Activated CD4-positive, alpha-beta T cell treated with anti-CD3 and anti-CD28 coated beads for 48 hours (primary cell): ENCODE measurements at places on chromosomes 13 and 19.
A peak's percentile ranks its signal among the peaks of the same experiment; 100 is the strongest.

DNA sequence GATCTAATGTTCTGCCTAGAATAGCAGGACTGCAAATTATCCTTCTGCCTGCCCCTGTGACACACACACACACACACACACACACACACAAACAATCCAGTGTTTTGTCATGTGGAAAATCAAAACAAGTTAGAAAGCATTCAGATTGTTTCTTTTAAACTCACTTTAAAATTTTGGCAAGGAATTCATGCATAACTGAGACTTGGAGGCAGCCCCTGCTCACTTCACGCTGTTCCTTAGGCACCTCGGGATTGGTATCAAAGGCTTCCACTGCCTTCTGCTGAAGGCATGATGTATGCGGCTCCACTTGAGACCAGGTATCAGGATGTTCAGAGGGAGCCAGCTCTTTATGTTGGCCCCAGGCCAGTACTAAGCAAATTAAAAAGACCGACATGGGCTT is 158.7 kb downstream of the OXGR1 start:
- DNase-seq = no peak

GRCh38 chr13:33728271-33729037 is 89.5 kb upstream of the RFC3 start:
- no peak for DNase-seq

DNA sequence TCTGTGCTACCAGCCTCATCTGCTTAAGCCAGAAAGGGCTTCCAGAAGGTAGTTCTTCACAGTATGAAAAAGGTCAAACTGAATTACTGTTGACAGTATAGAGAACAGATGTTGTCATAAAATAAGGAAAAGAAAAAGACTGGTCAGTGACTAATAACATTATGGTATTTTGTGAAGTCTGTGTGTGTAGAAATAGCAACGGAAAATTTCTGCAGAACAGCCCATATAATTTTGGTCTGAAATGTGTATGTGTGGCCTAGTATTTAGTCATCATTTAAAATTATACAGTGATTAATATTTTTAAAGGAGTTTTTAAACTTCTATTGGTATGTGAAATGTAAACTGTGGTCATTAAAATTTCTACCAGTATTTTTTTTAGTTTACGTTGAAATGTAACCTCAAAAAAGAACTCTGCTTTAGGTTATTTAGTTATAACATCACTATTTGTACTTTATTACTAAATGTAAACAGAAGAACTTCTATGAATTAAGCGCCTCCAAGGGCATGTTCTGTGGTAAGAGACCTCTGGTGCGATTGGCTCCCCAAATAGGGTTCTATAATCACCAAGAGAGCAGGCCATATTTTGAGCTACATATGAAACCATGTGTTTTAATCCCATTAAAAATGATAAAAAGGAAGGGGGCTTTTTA is 3.3 kb upstream of the GPR183 start:
- DNase-seq = no peak

GRCh38 chr13:26880735-26881134 is 120.1 kb upstream of the GPR12 start:
- no peak for DNase-seq

DNA sequence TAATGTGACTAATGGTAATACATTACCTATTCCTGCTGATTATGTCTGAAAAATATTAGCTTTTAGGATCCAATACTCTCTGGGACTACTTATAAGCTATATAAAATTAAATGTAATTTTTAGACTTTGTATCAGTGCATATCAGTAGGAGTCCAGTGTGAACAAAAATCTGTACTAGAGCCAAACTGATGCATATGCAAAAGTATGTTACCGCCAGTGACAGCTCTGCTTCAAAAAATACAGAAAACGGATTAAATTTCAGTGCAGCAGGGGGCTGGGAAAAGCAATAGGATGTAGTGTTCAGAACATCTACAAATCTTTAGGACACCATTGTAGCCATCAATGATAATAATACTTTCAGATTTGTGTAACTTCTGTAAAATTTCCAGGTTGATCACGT is 385.5 kb downstream of the DACH1 start:
- no peak for DNase-seq

DNA sequence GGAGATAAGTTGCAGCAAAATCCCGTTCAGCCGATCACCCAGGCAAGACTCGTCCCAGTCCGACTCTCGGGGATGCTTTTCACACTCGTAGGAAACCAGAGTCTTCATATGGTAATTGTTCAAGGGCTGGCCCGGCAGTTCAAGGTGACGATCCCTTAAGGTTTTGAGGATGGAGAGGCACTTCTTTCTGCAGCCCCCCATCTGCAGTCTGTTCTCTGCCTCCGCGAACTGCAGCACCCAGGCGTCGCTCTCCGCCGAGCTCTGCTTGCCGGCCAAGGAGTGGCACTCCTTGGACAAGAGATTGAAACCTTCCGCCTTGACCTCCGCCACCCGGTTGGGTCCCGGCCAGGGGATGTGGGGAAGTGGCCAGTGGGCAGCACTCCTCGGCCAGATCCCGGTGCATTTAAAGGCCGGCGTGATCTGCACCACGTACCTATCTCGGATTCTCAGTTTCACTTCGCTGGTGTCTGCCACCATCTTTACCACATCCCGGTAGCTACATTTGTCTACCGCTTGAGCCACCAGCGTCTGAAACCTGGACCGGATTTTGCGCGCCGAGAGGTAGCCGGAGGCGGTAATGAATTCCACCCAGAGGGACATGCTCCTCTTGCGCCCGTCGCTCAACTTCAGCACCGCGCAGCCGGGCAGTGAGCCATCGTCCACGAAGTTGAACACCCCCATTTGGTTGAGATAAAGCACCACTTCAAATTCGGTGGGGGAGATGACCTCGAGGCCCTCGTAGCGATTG is 1.1 kb downstream of the MAB21L1 start:
- DNase-seq = peak; percentile 20

- no peak for DNase-seq
Observed at GRCh38 chr13:30718661-30719524, 16.4 kb upstream of the ALOX5AP start.
